Colonic mucosa (tissue), 4 donors: ENCODE measurements at places on chromosomes 3 and 15.
A peak's percentile ranks its signal among the peaks of the same experiment; 100 is the strongest.

GRCh38 chr3:95407709-95408463 is 1345.0 kb downstream of the NSUN3 start:
- DNase-seq = no peak

DNA sequence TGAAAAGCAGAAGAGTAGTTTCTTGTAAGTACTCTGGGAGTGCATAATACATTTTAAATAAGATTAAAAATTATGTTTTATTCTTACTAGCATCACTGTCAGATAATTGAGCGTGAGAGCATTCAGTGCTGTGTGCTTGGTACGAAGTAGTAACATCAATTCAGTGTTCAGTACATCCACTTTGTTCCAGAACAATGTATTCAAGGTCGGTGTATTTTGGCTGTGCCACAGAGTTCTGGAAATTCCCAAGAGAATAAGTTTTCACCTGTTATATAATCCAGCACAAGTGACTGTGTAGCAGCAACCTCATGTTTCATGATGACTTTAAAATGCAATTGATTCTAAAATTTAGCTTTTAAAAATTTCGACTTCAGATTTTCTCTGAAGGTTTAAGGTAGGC is 130.6 kb downstream of the IGF1R start:
- no peak for DNase-seq

GRCh38 chr15:89459271-89460038 is 36.9 kb downstream of the RHCG start:
- peak; percentile 22 for DNase-seq

GRCh38 chr15:50315814-50316630 is 39.0 kb downstream of the GABPB1 start:
- no peak for DNase-seq

GRCh38 chr15:65535192-65535591 is 4.9 kb downstream of the HACD3 start:
- DNase-seq = no peak

GRCh38 chr15:66569461-66570137 is 3.8 kb upstream of the LCTL start:
- no peak for DNase-seq

GRCh38 chr15:73174171-73174570 is 121.9 kb downstream of the NEO1 start:
- no peak for DNase-seq

DNA sequence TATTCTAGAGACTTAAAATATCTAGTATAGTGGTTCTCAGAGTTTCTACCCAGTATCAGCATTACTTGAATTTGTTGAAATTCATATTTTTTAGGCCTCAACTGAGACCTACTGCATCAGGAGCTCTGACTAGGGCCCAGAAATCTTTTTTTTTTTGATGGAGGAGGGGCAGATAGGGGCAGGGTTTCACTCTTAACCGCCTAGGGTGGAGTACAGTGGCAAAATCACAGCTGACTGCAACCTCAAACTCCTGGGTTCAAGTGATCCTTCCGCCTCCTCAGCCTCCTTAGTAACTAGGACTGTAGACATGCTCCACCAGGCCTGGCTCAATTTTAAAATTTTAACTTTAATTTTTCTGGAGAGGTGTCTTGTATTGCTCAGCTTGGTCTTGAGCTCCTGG is 36.6 kb downstream of the CHD2 start:
- no peak for DNase-seq

DNA sequence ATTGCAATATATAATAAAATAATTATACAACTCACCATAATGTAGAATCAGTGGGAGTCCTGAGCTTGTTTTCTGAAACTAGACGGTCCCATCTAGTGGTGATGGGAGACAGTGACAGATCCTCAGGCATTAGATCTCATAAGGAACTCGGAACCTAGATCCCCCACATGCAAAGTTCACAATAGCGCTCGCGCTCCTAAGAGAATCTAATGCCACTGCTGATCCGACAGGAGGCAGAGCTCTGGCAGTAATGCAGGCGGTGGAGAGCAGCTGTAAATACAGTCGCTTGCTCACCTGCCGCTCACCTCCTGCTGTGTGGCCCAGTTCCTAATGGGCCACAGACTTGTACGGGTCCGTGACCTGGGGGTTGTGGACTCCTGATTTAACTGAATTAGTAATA is 87.8 kb downstream of the P3H2 start:
- DNase-seq = no peak

- DNase-seq = no peak
Measured at GRCh38 chr3:120769436-120769835, 26.9 kb downstream of the GTF2E1 start.

DNA sequence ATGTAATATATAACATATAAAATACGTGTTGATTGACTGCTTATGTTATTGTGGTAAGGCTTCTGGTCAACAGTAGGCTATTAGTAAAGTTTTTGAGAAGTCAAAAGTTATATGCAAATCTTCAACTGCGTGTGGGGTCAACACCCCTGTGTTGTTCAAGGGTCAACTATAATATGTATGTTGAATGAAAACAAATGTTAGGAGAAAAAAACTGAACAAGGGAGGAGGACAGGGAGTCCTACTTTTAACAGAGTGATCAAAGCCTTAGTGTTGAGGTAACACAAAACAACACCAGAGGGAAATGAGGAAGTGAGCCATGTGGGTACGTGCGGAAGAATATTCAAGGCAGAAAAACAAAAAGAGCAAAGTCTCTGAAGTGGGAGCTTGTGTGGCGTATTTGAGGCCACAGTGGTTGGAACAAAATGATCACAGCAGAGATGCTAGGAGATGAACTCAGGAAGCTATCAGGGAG is 62.5 kb downstream of the SFMBT1 start:
- DNase-seq = no peak

DNA sequence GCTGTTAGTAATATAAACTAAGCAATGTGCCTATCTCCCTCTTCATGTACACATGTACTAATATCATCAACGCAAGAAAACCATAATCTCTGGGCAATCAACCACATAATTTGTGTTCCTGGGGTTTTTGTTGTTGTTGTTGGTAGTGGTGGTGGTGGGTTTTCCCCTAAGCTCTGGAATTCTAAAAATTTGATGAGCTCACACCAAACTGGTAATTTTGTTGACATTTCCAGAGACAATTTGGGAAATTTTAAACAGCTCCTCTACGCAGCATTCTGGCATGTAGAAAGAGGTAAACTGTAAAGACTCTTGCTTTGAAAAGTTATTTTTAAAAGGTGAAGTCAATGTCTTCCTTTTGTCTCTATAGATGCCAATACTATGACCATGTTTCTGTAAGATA is 126.7 kb downstream of the IGSF11 start:
- DNase-seq = no peak

- DNase-seq = no peak
Measured at GRCh38 chr3:52099001-52099401, 42.6 kb upstream of the DUSP7 start.

GRCh38 chr3:52245322-52246263 is at the start of gene PPM1M:
TSS of gene PPM1M (plus strand) at chr3:52245759. CDS start at chr3:52245825, 66 bp downstream.
- peak; percentile 46 for DNase-seq

DNA sequence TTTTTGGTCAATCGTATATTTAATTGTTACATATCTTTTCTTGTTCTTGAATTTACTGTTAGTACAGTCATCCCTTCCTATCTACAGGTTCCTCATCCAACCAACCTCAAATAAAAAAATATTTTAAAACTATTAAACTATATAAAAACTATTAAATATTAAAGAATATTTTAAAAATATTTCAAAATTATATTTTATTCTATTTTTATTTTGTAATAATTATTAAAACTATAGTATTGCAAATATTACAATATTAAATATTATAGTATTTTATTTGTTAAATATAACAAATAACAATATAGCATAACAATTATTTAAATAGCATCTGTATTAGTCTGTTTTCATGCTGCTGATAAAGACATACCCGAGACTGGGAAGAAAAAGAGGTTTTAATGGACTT is 357.9 kb upstream of the GOLIM4 start:
- DNase-seq = no peak

DNA sequence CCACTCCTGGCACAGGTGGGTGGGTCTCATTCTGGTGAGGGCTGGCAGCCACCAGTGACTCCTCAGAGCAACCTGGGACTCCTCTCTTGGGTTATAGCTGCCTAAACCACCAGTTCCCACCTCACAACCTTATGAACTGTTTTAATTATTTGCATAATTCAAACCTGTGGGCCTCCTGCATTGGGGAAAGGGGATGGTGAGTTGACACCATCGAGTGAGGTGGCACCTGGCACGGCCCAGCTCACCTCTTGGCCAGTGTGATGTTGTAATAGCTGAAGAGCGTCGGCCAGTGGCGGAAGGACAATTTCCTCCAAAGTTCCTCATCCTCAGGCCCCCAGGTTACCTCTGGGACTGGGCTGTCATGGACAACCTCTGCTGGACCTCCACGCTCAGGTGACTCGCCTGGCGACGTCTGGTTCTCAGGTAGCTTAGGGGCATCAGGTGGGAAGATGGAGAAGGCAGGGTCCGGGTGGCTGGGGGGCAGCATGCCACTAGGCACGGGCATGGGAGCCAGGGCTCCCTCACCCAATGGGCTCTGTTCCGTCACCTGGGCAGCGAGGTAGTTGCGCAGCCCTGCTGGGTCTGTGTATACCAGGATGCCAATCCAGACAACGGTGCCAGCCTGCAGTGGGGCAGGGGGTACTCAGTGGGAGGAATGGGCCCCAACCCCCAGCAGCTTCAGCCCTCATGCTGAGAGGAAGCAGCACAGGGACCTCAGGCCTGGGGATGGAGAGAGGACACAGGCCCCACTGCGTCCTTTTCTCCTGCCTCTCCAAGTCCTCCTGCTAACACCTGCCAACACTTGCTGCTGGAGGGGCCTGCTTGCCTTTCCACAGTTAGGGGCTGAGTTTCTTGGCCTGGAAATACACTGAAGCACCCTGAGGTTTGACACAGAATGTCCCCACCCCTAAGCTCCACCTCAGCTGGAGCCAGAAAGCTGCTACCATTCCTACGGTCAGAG is 38.5 kb downstream of the PTPN23 start:
- DNase-seq = no peak
